ENCODE measurements at places on chromosomes 7 and 10. TPM values are rescaled to one million over a fixed set of nuclear protein-coding genes. Genes with fewer than 3 reads are reported as not detected.

DNA sequence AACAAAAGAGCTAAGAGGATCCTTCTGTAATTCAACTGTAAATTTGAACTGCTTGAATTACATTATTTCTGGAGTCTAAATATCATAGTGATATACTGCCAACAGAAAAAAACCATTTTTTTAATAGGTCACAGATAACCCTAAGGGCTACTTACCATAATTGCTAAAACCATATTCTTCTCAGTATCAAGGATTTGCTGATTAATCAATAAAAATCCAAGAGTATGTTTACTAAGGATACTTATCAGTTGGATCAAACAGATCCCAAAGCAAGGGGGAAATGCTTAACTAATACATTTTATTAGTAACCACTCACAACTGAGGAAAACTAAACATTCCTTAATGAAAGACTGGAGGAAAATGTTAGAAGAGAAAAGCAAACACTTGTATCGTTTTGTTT lies 166.0 kb downstream of the PIP4K2A start:
- no peak overlapping the region for H3K27ac ChIP-seq
- DNase-seq = no peak
- no peaks in the 10 kb centered on the region for H3K27me3 ChIP-seq
- no peak overlapping the region for H3K4me3 ChIP-seq
- H3K36me3 ChIP-seq = no peaks in the 10 kb centered on the region
- peaks cover 16% of the 10 kb centered on the region for H3K4me1 ChIP-seq

DNA sequence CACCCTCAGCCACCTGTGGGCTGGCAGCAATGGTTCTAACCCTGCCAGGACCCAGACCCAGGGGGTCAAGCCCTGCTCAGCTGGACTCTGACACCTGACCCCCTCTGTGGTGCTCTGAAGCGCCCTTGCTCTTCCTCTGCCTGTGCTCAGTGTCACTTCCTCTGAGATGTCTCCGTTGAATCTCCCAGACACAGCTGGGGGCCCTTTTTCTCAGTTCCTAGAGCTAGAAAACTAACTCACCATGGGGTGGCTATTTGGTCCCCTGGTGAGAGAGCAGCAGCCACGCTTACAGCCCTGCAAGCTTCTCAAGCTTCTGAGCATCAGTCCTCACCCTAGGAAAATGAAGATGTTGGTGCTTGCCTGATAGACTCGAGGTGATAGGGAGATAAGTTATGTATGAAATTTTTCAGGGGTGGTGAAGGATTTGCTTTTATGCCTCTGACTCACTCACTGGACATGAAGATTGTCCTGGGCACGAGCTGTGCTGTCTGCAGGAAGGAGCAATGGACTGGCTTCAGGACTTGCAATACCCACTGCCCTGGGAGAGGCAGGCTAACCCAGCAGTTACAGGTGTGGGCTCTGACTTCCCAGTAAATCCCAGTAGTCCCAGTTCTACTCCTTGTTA lies 29.6 kb downstream of the COL13A1 start:
- no peak overlapping the region for H3K27ac ChIP-seq
- no peaks in the 10 kb centered on the region for H3K36me3 ChIP-seq
- no peak overlapping the region for H3K4me3 ChIP-seq
- DNase-seq = no peak
- H3K4me1 ChIP-seq = peaks cover 15% of the 10 kb centered on the region

DNA sequence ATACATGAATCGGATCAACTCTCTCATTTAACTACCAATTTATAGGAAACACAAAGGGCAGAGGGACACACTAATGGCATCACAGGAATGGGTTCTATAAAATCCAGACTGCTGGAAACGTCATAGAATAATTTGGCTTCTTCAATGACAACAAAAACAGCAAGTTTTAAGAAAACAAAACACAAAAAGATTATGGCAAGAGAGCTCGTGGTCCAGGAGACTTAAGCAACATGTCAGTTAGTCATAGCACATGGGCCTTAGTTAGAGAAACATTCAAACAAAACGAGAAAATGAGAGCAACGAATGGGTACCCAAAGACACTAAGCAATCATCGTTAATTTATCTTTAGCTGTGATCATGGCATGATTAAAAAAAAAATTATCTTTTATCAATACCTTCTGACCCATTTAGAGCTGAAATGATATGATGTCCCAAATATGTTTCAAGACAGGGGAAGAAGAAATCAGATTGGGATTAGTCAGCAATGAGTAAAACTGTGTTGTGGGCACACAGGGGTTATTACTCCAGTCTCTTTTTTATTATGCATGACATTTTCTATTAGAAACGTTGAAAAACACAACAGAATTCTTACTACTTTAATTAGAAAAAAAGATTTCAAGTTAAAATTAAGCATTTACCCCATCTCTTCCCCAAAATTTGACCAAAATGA lies 28.3 kb downstream of the NCAPG2 start:
- H3K4me3 ChIP-seq = no peak overlapping the region
- H3K4me1 ChIP-seq = no peaks in the 10 kb centered on the region
- DNase-seq = no peak
- H3K36me3 ChIP-seq = peaks cover 55% of the 10 kb centered on the region
- no peaks in the 10 kb centered on the region for H3K27me3 ChIP-seq
- H3K27ac ChIP-seq = no peak overlapping the region

DNA sequence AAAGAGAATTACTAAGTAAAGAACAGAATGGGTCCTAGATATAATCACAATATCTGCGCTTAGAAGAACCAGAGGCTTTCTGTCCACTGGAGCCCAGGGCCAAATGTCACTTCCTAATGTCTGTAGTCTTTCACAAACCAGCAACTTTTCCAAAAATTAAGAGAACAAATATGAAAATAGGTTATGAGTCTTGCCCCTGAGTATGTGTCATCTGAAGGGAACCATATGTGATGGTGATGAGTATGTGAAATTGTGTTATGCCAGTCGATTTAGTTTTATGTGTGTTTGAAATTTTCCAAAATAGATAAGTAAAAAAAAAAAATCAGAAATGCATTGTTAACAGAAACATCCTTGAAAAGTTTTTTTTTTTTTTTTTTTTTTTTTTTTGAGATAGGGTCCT lies 15.4 kb upstream of the HTR5A start:
- no peak overlapping the region for H3K4me3 ChIP-seq
- H3K27me3 ChIP-seq = no peaks in the 10 kb centered on the region
- no peaks in the 10 kb centered on the region for H3K4me1 ChIP-seq
- DNase-seq = no peak

- peak overlapping the region; percentile 41 for H3K4me3 ChIP-seq
- DNase-seq = peak; percentile 83
- H3K27me3 ChIP-seq = no peaks in the 10 kb centered on the region
- peaks cover 40% of the 10 kb centered on the region for H3K4me1 ChIP-seq
Measured at GRCh38 chr7:5634107-5634950, 147.1 kb downstream of the RNF216 start.

DNA sequence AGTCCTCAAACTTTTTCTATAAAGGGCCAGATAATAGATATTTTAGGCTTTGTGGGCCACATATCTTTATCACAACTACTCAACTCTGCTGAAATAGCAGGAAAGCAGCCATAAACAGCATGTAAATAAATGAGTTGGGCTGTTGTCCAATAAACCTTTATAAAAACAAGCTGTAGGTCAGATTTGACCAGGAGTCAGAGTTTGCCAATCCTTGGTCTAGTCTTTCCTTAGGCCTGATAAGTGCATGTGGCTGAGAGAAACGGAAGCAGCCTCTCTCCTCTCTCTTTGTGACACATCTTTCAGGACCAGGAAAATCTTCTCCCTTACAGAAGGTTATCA lies 724.5 kb downstream of the GRID1 start:
- no peaks in the 10 kb centered on the region for H3K27me3 ChIP-seq
- no peaks in the 10 kb centered on the region for H3K36me3 ChIP-seq
- DNase-seq = no peak
- no peak overlapping the region for H3K4me3 ChIP-seq
- no peaks in the 10 kb centered on the region for H3K4me1 ChIP-seq

The CTAGE4 gene
- 3.4 TPM for total RNA-seq

The SEMA3E gene
- 5.4 TPM for total RNA-seq

The HTRA1 gene
- total RNA-seq = 16.1 TPM

The DHX32 gene
- 21.6 TPM for total RNA-seq

The ACSM6 gene
- not detected for total RNA-seq

The HOXA2 gene
- not detected for total RNA-seq

All from GM23338 (cell line).